ENCODE measurements at places on chromosomes 2 and 18.

DNA sequence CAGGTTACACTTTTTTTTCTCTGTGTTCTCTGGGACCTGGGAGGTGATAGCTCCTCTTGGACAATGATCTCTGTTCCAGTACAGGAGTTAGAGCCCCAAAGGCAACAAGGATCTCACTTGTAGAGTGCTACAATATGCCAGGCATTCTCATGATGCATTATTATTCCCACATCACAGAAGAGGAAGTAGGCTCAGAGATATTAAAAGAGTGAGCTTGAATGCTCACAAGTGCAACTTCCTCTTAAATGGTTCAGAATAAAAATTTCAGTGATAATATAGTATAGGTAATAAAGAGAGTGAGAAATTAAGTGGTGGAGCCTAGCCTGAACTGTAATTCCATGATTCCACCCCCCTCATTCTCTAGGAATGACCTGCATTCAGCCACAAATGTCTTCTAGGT lies 21.4 kb downstream of the POLE4 start:
- DNase-seq, result no peak

GRCh38 chr2:46304635-46305034 lies 7.4 kb downstream of the EPAS1 start:
- DNase-seq, result no peak

GRCh38 chr18:8709248-8710059 lies 4.1 kb downstream of the MTCL1 start:
- no peak for DNase-seq

GRCh38 chr18:50659091-50660003 lies 99.5 kb downstream of the MAPK4 start:
- DNase-seq, result no peak

DNA sequence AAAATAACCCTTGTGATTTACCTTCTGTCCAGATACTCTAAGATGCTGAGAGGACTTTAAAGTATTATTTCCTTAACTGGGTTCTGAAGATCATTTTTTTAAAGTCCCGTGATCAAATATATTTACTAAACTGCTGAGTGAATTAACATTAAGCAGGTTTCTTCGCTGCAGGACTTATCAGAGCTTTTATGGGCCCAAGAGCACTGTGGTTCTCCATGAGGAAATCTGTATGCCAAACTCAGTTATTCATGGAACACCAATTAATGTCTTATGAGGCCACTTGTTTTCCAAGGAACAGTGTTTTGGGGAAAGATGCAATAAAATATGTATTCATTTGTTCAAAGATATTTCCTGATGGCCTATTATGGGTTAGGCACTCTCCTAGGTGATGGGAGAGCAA lies 80.1 kb upstream of the ATG16L1 start:
- DNase-seq, result no peak
